ENCODE measurements at places on chromosomes 4 and X.

GRCh38 chr4:147599769-147600168, 17.4 kb upstream of the TMEM184C start:
- DNase-seq: no peak

- DNase-seq: no peak
These were observed 29.3 kb downstream of the DCAF8L2 start for GRCh38 chrX:27619459-27619858.

- peak; percentile 10 for DNase-seq
These were observed 85.1 kb upstream of the AP1S2 start for GRCh38 chrX:15939737-15940136.

GRCh38 chrX:78092296-78092695, 11.8 kb upstream of the PGK1 start:
- no peak for DNase-seq

- no peak for DNase-seq
These were observed 418.0 kb downstream of the SH2D1A start for GRCh38 chrX:124764354-124764753.

DNA sequence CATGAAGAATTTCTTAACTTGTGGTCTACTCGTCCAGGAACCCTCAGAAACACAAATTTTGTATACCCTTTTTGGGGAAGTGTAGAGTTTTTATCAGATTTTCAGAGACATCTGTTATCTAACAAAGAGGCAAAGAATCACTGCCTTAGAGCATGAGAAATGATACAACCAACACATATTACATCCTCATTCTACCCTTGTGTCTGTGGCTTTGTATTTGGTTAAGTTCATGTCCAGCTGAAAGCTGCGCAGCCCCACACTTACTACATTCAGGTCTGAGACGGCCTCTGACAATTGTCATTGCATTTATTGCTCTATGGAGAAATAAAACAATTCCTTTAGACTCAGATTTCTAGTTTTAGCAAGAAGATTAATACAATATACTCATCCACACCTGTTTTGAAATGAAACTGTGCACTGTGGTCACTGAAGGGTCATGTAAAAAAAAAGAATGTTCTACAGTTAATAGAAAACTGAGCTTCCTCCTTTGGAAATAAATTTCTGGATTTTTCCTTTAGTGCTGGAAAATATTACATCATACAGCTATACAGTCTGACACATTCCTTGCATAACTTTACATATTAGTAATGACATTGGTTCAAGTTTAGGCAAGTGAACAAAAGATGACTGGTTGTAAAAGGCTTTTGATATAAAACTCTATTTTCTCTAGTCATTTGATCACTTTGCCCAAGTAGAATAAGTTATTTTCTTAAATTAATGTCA, 39.8 kb downstream of the GLRB start:
- no peak for DNase-seq

DNA sequence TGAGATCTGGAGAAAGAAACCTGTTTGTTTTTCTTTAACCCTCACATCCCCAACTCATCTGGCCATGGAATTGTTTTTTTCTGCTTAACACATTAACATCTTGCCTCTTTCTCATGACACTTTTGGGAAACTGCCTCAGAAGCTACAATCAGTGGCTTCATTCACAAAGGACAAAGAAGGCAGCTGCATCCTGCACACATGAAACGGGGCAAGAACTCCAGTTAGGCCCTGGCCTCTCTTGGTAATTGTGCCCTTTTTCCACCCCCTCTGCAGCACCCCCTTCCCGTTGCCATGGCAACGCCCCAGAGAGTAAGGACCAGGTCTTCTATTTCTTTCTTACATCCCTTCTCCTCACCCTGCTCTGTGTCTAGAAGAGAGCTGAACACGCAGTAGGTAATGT, 103.4 kb downstream of the PDGFRA start:
- no peak for DNase-seq

GRCh38 chr4:78059524-78059889, 2.4 kb downstream of the FRAS1 start:
- no peak for DNase-seq

GRCh38 chr4:168868802-168869201, 141.3 kb downstream of the CBR4 start:
- DNase-seq: no peak

DNA sequence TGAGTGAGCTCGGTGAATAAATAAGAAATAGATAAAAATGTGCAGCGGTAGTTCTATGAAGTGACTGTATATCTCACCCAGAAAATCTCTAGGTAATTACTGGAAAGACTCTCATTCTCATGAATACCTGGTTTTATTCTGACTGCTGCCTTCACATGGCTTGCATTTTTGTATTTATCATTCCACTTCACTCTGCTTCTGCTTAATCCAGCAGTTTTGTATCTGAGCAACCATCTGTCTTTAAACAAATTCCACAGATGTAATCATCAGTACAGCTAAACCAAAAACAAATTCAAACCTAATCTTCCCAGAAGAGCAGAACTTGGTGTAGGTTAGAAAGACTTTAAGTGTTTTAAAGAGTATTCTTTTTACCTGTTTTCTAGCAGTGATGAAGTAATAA, 11.2 kb upstream of the ALB start:
- DNase-seq: no peak

DNA sequence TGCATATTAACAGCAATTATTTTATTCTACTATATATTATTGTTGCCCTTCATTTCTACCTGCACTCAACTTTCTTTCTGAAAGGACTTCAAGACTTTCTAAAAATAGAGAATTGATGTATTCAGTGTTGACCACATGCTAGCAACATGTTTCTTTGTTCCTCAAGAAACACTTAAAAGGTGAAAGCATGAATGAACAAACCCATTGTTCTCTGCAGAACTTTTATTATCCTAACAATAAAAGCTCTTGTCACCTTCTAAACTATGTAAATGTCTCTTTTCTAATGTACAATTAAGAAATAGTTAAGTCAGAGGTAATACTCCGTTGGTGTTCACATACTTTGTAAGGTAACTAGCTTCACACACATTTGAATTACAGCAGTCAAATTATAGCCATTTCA, 638.7 kb downstream of the FSTL5 start:
- no peak for DNase-seq

GRCh38 chr4:45770958-45771357, 352.9 kb downstream of the GABRG1 start:
- no peak for DNase-seq

DNA sequence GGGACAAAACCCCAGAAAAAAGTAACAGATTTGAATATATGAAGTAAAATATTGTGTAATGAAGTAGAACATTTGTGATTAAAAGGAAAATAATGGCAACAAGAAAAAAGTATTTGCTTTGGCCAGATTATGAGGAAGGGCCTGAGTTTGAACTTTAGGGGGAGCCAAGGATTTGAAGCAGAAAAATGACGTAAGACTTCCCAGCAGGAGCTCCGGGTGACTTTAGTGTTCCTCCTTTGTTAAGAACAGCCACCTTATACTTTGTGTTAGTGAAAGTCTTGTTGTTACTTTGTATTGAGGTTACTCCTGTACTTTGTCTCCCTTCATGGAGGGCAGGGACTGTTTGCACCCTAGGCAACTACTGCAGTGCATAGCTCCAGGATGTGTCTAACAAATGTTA, 41.1 kb downstream of the DCUN1D4 start:
- no peak for DNase-seq

DNA sequence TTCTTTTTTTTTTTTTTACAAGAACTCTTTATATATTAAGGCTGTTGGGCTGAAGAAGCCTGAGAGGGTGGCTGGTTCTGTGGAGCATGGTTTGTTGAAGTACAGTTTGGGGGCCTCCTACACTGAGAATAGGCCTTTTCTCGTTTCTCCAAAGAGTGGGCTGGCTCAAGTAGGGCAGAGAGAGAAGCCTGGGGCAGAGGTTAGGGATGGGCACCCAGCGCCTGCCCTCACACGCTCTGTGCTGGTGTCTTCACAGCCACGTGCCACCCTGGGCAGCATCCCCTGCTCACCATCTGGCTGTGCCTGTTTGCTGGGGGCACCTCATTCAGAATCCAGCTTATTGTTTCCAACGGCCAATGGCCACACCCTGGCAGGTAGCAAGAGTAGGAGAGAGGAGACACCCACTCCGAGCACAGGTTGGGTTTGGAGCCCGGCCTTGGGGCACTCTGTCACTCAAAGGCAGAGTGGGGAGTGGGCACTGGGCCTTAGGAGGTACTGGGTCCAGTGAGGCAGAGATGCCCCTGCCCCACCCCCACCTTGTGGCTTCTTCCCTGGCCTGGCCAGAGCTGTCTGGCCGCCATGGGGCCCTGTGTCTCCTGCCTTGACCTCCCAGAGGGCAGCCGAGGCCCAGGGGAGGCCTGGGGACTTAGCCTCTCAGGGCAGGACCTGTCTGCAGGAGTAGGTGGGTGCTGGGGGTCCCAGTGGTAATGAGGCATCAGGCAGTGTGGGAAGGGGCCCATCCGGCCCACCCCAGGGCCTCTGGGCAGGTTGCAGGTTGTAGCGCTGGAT, 2.9 kb downstream of the MSANTD1 start:
- no peak for DNase-seq

- DNase-seq: no peak
These were observed 48.7 kb upstream of the HELT start for GRCh38 chr4:184969610-184970009.

DNA sequence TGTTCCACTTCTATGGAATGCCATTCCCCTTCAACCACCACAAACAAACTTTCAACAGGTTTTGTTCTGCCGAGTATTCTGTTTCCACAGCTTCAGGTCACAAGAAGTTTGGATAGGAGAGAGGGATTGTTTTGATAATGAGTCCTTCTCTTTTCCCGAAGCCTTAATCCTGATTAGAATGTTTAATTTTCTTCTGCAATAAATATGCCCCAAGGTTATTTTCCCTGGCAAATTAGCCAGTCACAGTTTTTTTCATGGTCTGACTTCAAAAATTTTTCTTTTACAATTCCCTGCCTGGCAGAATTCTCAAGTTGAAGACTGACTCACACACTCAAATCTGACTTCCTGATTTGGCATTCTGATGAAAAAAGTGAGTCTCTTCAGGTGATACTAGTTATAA, 33.1 kb upstream of the EDNRA start:
- no peak for DNase-seq

- DNase-seq: no peak
These were observed 482.6 kb upstream of the GALNT7 start for GRCh38 chr4:172686021-172686420.

DNA sequence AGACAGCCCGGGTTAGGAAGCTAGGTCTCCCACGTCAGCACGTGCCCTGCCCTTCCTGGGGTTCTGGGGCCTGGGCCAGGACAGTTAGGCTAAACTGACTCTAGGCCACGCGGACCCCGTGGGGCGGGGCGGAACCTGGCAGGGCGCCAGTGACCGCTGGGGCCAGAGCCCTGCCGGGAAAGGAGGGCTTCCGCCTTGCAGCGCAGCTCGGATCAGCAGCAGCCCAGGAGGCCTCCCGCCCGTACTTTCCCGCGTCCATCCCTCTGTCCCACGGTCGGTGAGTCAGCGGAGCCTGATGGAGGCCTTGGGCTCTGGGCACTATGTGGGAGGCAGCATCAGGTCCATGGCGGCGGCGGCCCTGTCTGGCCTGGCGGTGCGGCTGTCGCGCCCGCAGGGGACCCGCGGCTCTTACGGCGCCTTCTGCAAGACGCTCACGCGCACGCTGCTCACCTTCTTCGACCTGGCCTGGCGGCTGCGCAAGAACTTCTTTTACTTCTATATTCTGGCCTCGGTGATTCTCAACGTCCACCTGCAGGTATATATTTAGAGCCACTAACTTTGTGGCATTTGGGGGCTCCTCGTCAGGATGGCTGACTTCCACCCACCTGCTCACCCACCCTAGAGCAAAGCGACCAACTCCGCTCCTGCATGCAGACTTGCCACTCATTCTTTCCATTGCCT, at the start of gene SMIM10:
Gene SMIM10 (plus strand): TSS at position 191 of the 681 bp plus-strand sequence. CDS start 105 bp downstream, at position 296.
- no peak for DNase-seq

DNA sequence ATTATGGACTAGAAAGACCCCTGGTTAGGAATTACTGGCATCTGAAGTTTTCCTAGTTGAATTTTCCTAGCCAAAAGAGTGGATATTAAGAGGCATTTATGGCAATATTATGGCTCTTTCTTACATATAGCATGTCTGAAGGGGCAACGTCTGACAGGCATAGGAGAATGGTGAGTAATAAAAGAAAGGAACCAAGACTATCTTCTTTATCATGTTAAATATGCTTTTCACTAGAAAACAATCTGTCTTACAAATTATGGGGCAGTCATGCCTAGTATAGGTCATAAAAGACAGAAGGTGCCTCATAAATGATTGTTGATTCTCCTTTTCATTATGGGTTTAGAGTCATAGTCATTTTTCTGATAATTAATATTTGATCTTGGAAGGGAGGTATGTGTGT, 431.1 kb upstream of the HTR2C start:
- DNase-seq: no peak

DNA sequence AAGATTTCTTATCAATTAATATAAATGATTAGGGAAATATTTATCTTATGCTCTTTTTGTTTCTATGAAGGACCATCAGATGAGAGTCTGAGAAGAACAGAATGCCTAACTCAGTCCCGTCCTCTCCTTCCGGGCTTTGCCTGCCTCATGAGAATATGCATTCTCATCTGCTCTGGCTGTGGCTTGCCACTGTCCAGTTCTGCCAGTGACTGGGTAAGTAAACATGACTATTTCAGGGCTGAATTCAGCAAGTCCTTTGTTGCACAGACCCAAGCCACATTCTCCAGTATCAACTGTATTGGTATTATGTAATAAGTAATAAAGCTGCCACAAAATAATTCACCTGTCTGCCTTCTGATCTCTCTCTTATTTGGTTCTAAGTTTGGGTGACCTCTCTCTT, 110.7 kb downstream of the WDFY3 start:
- no peak for DNase-seq

GRCh38 chr4:7650606-7651385, 216.1 kb upstream of the PSAPL1 start:
- DNase-seq: no peak

- DNase-seq: no peak
These were observed 557.6 kb upstream of the DIPK2B start for GRCh38 chrX:45758319-45758718.

- DNase-seq: no peak
These were observed 19.7 kb upstream of the MTM1 start for GRCh38 chrX:150548684-150549083.

DNA sequence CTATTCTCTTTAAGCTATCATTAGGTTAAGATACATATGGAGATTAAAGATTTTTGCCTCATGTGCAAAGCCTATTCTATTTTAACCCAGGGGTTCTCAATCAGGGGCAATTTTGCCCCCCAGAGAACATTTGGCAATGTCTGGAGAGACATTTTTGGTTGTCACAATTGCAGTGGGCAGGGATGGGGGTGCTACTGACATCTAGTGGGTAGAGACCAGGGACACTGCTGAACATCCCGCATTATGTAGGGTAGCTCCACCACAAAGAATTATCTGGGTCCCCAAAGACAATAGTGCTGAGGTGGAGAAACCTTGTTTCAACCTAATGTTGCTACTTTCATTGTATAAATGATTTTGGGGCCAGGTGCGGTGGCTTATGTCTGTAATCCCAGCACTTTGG, 13.2 kb upstream of the CA5B start:
- no peak for DNase-seq
